ENCODE measurements at places on chromosomes 5 and 9.

DNA sequence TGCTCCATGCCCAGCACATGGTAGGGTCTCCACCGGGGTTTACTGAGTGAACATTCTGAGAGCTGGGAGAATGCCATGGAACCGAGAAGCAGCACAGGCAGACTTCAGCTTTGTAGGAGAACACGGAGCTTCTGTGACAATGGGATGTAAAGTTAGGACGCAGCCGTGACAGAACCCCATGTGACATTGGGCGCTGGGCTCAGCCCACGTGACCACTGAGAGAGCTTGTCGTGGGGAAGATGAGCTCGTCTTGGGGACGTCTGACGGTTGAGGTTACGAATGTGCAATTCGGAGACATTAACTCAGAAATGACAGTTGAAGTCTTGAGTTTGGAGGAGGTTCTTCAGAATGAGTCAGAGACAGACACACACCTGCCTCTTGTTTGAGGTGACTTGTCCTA is 13.5 kb downstream of the SDHA start:
- DNase-seq: no peak

- no peak for DNase-seq
Measured at GRCh38 chr5:95743232-95743631, 12.1 kb downstream of the RHOBTB3 start.

DNA sequence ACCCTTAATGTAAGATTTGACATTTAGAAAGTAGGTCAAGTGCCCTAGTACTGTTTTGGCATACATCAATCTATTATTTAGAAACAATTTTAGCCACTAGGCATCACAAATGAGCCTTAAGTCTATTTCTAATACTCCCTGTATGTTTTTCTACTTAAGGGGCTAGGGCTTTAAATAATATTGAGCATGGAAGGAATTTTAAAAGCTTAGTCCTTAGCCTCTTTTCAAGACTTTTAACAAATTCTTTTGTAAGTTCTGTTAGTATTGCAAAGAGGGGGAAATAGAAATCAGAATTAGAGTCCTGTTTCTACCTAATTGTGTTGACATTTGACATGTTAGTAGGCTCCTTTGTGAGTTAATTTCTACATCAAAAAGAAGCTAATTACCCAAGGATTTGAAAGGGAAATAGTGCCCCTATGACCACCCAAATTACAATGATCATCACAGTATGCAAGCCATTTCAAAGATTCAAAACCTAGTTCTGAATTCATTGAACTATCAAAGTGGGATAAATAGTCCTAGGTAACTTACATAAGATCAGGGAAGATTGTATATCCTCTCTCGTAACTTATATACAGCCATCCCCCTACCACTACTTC is 647.8 kb upstream of the ACO1 start:
- DNase-seq: no peak

- peak; percentile 42 for DNase-seq
Measured at GRCh38 chr9:28810388-28811075, 1237.3 kb upstream of the C9orf72 start.

DNA sequence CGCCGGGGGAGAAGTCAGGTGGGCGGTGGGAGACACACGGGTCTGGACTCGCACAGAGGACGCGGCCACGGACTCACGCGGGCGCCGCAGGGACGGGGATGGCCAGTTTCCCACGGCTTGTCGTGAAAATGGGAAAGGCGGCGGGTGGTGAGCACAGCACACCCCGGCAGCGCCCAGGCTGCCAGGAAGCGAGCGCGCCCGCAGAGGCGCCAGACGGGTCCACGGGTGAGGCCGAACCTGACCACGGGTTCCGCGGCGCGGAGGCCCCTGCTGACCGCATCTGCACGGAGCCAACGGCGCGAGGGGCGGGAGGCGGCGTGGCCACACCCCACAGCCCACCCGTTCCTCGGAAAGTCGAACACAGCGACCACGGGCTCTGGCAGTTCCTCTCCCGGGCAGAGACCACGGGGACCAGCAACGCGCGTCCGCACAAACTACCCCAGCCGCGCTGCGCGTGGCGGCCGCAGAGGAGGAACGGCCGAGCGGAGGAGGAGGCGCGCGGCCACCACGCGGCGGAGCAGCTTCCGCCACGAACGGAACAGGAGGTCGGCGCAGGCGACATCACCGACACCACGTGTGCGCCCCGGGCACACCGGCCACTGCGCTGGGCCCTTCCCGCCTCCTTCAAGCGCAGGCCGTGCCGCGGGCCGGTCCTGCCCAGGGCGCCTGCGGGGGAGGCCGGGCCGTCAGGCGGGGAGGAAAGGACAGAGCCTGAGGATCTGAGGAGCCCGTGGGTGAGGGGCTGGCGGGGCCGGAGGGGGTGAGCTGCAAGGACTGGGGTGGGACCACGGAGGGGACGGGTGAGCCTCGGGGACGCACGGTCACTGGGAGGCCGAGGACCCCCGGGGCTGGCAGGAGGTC is 5.6 kb downstream of the EXD3 start:
- no peak for DNase-seq

GRCh38 chr5:5369051-5369605 is 53.3 kb upstream of the ICE1 start:
- DNase-seq: no peak

DNA sequence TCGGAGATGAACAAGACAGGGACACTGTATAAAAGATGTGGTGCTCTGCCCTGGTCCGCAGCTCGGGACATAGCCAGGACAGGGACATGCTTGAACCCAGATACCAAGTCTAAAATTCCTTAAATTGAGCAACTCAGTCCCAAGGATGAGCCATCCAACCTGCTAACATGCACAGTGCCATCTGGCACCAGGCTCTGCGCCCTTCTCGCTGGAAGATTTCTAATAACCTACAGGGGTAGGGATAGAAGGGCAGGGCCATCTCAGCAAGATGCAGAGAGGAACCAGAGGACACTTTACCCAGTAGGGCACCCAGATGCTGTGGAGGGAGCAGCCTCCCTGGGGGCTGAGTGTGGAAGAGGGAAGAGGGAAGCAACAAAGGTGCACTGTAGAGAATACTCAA is 60.1 kb downstream of the SEMA4D start:
- no peak for DNase-seq

GRCh38 chr9:136656183-136656738 is 6.5 kb upstream of the EGFL7 start:
- DNase-seq: no peak

GRCh38 chr5:138967791-138968448 is 92.8 kb upstream of the LRRTM2 start:
- DNase-seq: peak; percentile 76

GRCh38 chr5:43482490-43483297 is 971 bp downstream of the TMEM267 start:
- DNase-seq: peak; percentile 77

DNA sequence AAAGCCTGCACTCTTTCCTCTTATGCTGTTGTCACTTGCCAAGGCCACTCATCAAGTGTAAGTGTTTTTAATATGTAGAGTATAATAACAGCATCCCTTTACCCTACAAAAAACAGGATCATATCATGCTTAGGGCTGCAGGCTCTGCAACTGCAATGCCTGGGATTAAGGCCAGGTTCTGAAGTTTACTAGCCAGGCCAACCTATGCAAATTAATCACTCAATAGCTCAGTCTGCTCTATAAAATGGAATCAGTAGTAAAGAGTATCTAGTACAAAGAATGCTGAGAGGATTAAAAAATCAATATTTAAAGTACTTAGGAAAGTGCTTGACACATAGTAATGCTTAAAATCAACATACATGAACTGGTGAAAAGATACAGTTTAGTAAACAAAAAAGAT is 253.3 kb downstream of the EDIL3 start:
- DNase-seq: no peak

DNA sequence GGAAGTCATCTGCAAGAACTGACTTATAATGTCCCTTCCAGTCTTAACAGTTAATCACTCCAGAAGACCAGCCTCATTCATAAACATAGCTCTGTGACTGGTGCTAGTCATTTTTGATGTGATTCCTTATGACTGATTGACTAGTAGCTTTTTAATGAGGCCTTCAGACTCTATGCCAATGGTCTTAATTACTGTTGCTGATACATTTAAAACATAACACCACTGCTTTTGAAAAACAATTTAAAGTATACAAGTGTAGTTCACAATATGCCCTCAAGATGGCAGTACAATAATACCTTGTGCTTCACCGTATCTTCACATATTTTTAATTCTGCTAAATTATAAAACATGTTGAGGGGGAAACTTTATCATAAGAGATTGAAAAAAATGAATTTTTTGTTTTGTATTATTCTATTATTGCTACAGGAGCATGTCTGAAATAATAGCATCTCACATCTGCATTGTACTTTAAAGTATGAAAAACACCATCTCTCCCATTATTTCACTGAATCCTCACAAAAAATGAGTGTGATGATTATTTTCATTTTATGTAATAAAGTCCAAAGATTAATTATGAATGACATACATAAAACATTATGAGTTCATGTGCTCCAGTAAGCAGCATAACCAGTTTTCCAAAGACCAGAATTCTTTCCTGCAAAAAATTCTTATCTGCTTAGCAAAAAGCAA is 55.2 kb upstream of the SHISAL2B start:
- peak; percentile 22 for DNase-seq

DNA sequence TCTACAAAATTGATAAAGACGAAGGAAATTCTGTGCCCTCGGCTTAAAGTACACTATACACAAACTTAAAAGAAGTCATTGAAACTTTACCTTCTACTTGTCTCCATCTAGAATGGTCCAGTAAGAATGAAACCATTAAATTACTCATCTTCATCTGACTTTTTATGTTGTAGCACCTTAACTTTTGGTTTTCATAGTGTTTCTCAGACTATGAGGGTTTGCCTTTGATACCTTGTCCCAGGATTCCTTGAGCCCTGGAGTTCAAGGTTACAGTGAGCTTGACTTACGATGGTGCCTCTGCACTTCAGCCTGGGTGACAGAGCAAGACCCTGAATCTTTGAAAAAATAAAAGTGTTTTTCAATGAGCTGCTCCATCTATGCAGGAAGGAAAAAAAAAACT is 132.2 kb downstream of the CDC42SE2 start:
- DNase-seq: no peak

DNA sequence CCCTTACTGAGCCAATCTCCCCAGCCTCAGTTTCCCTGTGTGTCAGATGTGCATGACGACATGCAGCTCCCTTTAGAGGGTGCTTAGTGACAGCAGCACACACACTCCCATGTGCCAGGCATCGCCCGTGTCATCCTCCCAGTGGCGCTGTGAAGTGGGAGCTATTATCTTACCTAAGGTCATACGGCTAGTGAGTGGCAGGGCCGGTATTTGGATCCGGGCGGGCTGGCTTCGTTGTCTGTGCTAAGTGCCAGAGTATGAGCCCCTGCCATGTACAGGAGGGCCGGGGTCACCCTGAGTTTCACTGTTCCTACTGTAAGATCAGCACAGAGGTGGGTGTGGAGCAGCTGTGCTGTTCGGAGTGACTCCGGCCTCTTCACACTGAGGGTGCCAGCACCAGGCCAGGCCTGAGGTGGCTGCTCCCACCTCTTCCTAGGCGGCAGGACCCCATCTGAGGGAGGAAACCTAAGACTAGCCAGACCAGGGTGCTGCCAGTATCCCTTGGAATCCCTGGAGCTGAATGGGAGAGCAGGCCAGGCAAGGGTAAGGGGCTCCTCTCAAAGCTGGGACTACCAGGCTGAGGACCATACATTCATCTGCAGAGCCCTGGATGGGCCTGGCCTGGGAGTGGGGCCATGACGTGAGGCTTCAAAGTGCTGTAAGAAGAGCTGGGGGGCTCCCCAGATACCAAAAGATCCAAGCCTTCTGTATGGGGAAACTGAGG is 22.5 kb downstream of the AQP7 start:
- DNase-seq: no peak

- no peak for DNase-seq
Measured at GRCh38 chr9:101398930-101399642, 435 bp downstream of the ZNF189 start.

DNA sequence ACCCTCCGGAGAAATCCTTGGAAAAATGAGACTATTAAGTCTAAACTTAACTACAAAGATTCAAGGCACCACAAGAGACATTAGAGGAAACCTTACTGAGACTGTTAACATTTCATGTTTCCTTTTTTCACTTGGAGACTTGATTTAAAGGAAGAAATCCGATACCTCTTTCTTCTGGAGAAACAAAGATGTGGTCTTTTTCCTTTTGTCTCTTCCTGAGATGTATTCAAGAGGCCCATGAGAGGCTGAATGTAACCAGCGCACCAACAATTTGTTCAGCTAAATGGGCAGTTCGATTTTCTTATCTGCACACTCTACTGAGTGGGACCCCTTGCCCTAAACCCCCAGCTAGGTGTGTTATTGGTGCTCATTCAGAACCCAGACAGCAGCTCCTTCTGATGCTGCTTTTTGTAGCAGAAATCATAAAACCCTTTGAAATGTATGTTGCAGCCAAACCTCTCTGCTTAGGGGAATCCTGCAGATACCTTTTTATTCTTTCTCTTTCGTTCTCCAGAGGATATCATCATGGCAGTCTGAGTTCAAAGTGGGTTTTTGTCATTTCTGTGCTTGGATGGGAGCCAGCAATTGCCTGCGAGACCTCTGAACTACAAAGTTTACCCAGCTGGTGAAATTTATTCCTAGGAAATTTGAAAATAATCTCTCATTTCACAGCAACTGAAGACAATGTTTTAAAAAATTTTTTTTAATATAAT is 41.9 kb upstream of the ACTBL2 start:
- no peak for DNase-seq

DNA sequence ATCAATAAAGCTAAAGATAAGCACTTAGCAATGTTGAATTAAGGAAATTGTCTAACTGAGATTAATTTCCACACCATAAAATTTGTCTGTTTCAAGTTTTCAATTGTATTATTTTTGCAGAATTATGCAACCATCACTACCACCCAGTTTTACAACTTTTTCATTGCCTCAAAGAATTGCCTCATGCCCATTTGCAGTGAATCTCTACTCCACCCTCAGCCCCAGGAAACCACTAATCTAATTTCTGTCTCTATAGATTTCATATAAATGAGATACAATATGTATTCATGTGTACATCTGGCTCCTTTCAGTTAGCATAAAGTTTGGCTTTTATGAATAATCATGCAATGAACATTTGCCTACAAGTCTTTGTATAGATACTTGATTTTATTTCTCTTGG is 72.9 kb downstream of the PTCD2 start:
- DNase-seq: no peak

GRCh38 chr5:26259081-26259480 is 779.3 kb downstream of the CDH9 start:
- no peak for DNase-seq

GRCh38 chr5:6820851-6821479 is 107.7 kb downstream of the TENT4A start:
- DNase-seq: no peak

DNA sequence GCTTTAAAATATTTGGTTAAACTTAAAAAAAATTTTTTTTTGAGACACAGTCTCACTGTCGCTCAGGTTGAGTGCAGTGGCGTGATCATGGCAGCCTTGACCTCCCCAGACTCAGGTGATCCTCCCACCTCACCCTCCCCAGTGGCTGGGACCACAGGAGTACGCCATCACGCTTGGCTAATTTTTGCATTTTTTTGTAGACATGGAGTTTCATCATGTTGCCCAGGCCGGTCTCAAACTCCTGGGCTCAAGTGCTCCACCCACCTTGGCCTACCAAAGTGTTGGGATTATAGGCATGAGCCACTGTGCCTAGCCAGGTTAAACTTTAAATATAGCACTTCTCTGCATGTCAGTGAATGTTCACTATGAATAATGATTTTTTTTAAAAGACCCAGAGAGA is 224.5 kb upstream of the RFX3 start:
- DNase-seq: no peak

- peak; percentile 17 for DNase-seq
Measured at GRCh38 chr5:43685252-43685950, 82.4 kb downstream of the NNT start.

GRCh38 chr5:160959804-160960203 is 107.8 kb upstream of the ATP10B start:
- DNase-seq: peak; percentile 18

Data from fibroblast of skin of right biceps (primary cell).